A172 (cell line): ENCODE measurements at places on chromosomes 16 and 17. TPM values are rescaled to one million over a fixed set of nuclear protein-coding genes. Genes with fewer than 3 reads are reported as not detected.
A peak's percentile ranks its signal among the peaks of the same experiment; 100 is the strongest.

- no peak for DNase-seq
Measured at GRCh38 chr17:12122075-12122474, 101.4 kb downstream of the MAP2K4 start.

- no peak for DNase-seq
Measured at GRCh38 chr16:54289242-54289944, 2.8 kb upstream of the IRX3 start.

Gene GCGR
- not detected in 2 replicates for total RNA-seq

- DNase-seq: peak; percentile 69
Measured at GRCh38 chr17:43846221-43846712, 709 bp upstream of the CD300LG start.

DNA sequence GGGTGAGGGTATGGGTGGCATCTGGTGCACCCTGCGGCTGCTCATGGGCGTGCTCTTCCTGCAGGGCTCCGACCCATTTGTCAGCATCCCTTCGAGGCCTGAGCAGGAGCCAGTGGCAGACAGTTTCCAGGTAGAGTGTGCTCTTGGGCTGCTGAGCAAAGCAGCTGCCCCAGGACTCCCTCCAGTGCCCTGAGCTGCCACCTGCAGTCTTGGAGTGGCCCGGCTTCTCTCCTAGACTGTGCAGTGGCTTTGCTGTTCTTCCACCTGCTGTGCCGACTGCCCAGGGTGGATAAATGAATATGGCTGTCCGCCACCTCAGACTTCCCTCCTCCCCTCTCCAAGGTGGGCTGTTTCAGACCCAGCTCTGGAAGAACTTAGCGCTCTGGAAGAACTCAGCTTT is 10.8 kb upstream of the JPT2 start:
- DNase-seq: no peak

DNA sequence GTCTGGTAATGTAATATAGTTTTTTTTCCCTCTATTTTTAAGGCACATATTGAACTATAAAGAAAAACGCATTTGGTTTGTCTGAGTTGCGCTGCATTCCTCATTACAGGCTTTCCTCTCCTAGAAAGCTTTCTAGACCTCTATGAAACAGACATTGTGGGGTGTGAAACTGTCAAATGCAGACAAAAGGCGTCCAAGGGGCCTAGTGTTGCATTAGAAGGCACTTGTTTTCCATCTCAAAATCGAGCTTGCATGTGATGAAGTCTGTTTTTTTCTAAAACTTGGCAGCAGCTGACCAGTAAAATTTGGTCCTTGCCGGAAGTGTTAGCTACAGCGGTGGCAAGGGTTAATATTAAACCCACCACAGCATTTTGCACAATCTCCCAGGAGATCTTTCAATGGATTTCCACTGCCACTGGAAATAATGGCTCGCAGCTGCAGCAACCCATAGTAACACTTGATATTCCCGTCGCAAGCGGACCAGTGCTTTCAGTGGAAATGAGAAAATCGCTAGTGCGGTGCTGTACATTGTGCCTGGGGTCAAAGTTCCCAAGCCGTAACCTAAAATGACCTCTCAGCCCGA is 602.6 kb downstream of the KCNJ2 start:
- no peak for DNase-seq

- no peak for DNase-seq
Measured at GRCh38 chr17:31629696-31630470, 229.2 kb downstream of the COPRS start.

GRCh38 chr16:13083681-13084080 is 182.3 kb downstream of the SHISA9 start:
- DNase-seq: no peak

Gene UNC45B
- total RNA-seq: not detected in 2 replicates

DNA sequence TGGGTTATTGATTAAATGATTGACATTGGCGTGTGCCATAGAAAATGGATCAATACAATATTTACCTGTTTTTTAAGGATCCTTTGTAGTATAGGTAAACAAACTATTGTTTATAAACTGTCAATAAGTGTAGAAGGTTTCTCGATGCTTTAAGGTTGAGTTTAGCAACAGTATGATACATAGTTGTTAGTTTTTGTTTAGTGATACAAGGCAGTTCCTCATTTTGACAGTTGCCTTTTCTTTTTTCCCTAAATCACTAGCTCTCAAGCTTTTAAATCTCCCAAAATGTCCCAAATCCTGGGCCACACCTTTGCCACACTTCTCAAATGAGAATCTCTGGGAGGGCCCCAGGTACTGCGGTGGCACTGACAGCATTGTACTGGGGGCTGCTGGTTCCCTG is 57.3 kb downstream of the EPN2 start:
- DNase-seq: no peak

GRCh38 chr16:76535-77272 is 1.3 kb upstream of the MPG start:
- DNase-seq: peak; percentile 95

GRCh38 chr16:50371936-50372595 is 3.3 kb upstream of the BRD7 start:
- DNase-seq: no peak

- peak; percentile 41 for DNase-seq
Measured at GRCh38 chr17:81065500-81065899, 30.5 kb downstream of the BAIAP2 start.

- no peak for DNase-seq
Measured at GRCh38 chr17:39173080-39173479, 7.1 kb upstream of the ARL5C start.

GRCh38 chr17:58334661-58335060 is 6.1 kb upstream of the TSPOAP1 start:
- no peak for DNase-seq

DNA sequence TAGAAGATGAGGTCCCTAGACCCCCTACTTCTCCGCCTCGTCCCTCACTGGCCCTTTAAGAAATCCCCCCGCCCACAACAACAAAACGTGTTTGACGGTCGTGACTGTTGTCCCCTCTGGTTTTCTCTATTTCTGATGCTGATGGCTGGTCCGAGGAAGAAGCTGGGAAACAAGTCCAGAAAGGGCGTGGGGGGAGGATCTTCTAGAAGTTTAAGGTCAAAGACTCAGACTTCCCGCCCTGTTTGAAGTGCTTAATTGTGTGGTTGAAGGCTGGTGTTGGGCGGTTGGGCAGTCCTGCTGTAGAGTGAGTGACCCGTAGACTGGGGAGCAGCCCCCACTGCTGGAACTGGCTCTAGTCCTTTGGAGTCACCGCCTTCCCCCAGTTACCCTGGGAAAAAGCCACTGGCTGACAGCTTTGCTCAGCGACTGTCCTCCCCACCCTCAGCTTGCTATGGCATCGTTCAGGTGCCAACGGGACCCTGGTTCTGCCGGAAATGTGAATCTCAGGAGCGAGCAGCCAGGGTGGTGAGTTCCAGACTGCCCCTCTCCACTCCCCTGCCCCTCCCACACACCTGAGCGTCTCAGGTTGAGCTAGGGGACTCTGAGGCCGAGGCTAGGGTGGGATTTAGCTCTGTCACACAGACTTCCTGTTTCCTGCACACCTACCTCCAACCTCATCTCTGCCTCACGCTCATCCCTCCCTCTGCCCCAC is 1.6 kb downstream of the MLLT6 start:
- no peak for DNase-seq
